ENCODE measurements at places on chromosomes 16 and 17.

DNA sequence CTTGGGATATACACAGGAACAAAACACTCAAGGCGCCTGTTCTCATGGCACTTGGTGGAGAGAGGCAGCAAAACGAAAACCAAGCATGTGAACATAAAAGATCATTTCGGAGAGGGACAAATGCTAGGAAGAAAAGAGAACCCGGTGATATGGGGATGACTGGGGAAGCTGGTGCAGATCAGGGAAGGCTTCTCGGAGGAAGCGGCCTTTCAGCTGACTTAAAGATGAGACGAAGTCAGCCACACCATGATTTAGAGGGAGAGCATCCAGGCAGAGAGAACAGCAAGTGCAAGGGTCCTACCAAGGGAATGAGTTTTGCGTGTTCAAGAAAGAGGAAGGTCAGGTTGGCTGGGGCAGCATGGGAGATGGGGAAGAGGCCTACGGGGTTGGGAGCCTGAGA lies 250.9 kb downstream of the KATNIP start:
- no peak for DNase-seq

GRCh38 chr17:2336852-2337543 lies at the start of gene SGSM2:
SGSM2 (plus strand) TSS chr17:2337501; CDS start chr17:2337689, 188 bp downstream.
- peak; percentile 64 for DNase-seq

DNA sequence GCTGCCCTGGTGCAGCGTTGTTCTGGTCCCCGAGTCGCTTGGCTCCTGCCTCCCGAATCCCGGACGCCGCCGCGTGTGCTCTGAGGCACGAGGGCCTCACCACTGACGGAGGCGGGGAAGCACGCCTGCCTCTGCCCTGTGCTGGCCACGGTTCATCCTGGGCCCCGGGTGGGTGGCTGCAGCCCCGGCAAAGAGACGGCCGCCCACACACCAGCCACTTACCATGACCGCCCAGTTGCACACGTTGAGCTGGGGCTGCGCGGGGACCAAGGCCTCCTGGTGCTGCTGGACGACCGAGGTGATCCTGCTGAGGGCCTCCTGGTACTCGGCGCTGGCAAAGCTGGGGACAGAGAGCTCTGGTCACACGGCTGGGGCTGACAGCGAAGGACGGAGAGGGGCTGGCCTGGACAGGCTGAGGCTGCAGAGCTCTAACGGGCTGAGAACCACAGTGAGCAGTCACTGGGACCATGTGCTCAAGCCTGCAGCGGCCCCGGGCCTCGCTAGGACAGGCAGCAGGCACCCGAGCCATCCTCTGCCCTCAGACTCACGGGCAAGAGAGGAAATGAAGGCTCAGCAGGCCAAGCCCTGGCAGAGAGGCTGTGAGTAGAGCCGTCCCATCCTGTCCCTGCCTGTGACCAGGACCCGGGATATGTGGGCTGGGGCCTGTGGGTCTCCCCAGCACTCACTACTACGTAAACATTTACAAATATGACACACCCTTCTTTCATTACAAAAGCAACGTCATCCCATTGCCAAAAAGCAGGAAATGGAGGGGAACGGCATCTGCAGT lies 6.3 kb upstream of the APRT start:
- DNase-seq: peak; percentile 22

DNA sequence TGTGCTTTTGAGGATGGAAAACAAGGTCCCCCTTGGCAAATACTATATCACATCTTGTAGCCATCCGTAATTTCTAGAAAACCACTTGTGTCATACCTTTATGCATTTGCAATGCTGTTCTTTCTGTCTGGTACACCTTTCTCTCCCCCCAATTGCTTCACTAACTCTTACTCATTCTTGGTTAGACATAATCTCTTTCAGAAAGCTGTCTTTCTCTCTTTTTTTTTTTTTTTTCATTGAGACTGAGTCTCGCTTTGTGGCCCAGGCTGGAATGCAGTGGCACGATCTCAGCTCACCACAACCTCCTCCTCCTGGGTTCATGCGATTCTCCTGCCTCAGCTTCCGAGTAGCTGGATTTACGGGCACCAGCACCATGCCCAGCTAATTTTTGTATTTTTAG lies 94.9 kb upstream of the C17orf78 start:
- no peak for DNase-seq

DNA sequence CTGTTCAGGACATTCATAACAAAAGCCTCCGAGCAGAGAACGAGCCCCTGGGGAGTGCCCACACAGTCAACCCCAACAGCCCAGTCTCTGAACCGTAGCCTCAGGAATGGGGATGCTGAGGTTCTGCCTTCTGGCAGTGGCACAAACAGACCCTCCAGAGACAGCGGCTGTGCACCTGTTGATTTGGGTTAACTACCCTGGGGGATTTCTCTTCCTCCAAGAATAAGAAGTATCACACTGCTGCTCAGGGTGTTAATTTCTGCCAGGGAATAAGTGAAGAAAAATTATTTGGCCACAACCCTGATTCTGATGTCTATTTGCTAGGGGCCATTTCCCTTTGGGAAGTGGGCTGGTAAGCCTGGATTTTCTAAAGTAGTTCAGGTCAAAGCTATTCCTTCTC lies 51.0 kb upstream of the PIRT start:
- DNase-seq: no peak

DNA sequence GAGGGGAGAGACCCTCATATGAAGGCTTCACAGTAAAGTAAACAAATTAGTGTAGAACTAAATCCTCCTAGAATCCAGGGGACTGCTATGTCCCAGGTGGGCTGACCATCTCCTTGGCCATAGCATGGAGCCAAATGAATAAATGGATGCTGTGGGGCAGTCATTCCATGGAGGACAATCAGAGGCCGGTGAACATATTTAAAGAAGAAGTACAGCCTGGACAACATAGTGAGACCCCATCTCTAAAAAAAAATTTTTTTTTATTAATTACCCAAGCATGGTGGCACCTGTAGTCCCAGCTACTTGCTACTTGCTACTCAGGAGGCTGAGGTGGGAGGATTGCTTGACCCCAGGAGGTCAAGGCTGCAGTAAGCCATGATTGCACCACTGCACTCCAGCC lies 5.3 kb upstream of the CBFB start:
- no peak for DNase-seq

- DNase-seq: no peak
Observed at GRCh38 chr16:23368469-23368868, 66.4 kb downstream of the SCNN1B start.

- no peak for DNase-seq
Observed at GRCh38 chr16:86554599-86554916, 477 bp downstream of the MTHFSD start.

All from fibroblast of skin of abdomen (primary cell).